ENCODE measurements at places on chromosomes 16 and 17.
A peak's percentile ranks its signal among the peaks of the same experiment; 100 is the strongest.

GRCh38 chr16:11042191-11042590, 97.8 kb downstream of the CLEC16A start:
- no peak for DNase-seq

GRCh38 chr17:80763293-80763867, 218.7 kb downstream of the RPTOR start:
- no peak for DNase-seq

- no peak for DNase-seq
Observed at GRCh38 chr17:8806926-8807550, 7.9 kb upstream of the MFSD6L start.

- DNase-seq: no peak
Observed at GRCh38 chr17:68352041-68352440, 60.7 kb downstream of the ARSG start.

GRCh38 chr16:51419768-51420167, 268.7 kb upstream of the SALL1 start:
- DNase-seq: no peak

- peak; percentile 73 for DNase-seq
Observed at GRCh38 chr17:29089601-29090044, 46.7 kb downstream of the PIPOX start.

- DNase-seq: no peak
Observed at GRCh38 chr16:55015181-55015913, 84.7 kb downstream of the IRX5 start.

DNA sequence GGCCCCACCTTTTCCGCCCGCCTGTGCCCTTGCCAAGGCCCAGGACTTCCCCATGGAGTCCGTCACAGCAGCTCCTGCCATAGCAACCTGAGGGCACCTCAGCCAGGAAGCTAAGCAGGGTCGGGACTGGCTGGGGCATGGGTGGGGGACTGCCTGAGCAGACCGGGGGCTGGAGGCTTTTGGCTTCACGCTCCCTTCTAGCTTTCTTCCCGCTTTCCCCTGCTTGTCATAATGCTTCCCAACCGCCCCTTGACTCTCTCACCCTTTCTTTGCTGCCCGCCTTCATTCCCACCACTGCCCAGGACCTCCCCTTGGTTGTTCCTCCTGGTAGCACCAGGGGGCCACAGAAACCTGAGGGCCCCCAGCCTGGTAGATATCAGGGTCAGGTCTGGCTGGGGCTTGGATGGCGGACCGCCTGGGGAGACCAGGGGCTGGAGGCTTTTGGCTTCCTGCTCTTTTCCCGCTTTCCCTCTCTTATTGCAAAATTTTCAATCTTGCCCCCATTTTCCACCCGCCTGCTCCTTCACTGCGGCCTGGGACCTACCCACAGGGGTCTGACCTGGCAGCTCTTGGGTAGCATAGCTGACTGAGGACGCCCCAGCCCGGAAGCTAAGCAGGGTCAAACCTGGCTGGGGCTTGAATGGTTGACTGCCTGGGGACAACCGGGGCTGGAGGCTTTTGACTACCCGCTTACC, 2287.7 kb downstream of the TP53TG3F start:
- DNase-seq: no peak

GRCh38 chr17:834136-834535, 52.0 kb downstream of the MRM3 start:
- peak; percentile 1 for DNase-seq

- no peak for DNase-seq
Observed at GRCh38 chr16:11320170-11320569, 25.1 kb upstream of the RMI2 start.

GRCh38 chr16:66375451-66375850, 9.0 kb downstream of the CDH5 start:
- DNase-seq: no peak

GRCh38 chr16:14490235-14490634, 139.8 kb downstream of the PARN start:
- DNase-seq: no peak

DNA sequence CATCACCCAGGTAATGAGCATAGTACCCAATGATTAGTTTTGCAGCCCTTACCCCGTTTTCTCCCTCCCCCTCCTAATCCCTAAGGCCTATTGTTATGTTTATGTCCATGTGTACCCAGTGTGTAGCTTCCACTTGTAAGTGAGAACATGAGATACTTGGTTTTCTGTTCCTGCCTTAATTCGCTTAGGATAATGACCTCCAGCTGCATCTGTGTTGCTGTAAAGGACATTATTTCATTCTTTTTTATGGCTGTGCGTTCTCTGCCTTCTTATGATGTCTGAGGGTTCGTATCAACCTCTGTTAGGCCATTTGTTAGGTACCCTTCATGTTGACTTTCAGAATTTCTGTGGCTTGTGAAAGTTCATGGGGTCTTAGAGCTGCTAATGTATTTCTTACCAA, 31.0 kb downstream of the CTCF start:
- DNase-seq: no peak

- DNase-seq: no peak
Observed at GRCh38 chr17:6940186-6940649, 55.6 kb upstream of the ALOX12 start.

- DNase-seq: no peak
Observed at GRCh38 chr17:73267648-73268537, 6.2 kb upstream of the CPSF4L start.

DNA sequence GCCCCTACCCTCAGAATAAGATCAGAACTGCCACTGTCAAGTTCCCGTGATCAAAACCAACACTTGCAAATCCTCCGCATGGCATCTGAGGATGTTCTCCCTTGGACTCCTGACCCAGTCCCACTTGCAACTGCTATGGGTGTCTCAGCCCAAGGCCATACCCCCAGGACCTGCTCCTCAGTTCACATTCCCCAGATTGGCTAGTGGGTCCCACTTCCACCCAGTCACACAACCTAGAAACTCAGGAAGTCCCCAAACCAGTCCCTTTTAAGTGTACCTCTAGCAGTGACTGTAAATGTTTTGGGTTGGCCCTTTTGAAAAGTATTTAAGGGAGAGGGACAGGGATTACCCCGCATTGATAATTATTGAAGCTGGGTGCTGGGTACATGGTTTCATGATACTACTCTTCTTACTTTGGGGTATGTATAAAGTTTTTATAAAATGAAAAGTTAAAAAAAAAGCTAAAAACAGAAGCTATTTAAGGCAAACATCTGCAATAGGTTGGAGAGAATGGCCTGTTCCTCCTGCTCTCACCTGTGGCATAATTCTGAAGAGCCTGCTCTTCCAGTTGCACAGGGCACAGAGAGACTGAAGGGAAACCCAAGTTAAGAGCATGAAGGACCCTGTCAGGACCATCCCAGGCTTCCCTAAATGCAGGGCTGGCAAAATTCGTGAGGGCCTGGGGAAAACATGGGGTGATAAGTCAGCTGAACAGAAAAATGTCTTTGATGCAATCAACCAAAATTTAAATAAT, 42.5 kb downstream of the ERN1 start:
- no peak for DNase-seq

DNA sequence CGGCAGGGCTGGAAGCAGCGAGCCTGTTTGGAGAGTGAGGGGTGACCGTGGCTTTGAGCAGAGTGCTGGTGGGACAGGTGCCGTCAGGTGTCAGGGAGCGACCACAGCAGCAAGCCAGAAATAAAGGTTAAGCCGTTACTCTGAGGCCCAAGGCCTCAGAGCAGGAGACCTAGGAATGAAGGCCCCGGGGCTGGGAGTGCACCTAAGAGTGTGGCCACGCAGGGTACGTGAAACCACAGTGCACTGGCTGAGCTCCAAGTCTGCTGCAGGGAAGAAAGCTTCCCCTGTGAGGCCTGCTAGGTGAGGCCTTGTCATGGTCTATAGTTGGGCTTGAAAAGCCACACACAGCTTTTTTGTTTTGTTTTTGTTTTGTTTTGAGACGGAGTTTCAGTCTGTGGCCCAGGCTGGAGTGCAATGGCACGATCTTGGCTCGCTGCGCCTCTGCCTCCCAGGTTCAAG, 8.7 kb downstream of the CLUAP1 start:
- no peak for DNase-seq

GRCh38 chr17:78131172-78132083, 857 bp downstream of the TMC8 start:
- DNase-seq: no peak

GRCh38 chr17:49299996-49300395, 62.1 kb downstream of the ZNF652 start:
- DNase-seq: no peak

DNA sequence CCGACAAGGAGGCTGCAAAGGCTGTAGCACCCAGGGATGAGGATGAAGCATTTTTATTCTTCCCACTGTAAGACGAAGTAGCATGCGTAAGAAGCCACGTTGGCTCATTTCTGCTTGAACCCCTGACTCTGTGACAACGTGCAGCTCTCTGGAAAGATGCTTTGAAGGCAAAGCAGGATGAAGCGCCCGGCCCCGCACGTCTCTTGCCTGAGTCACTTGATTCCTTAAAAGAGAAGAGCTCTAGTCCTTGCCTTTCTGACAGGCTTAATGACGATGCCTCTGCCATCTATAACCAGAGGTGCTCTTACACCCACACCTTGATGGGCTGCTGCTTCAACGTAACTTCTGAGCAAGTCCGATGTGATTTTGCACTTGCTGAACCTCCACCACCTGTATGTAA, 76.7 kb upstream of the MED9 start:
- no peak for DNase-seq

DNA sequence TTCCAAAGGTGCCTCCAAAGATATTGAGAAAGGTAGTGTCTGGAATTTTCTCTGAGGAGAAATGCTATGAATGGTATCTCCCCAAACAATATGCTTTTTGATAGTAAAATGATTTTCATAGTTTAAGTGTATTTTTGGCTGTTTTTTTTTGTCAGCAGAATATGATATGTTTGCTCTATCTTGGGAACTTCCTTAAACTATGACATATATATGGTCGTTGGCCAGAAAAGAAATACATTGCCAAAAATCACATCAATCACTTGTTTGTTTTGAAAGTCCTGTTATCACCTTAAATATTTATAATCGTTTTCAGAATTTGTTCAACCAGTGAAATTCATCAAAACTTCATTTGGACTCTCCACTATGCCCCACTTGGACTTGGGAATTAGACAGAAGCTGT, 816.9 kb downstream of the CDH11 start:
- no peak for DNase-seq

GRCh38 chr16:1708768-1709180, 2.8 kb downstream of the MAPK8IP3 start:
- no peak for DNase-seq

DNA sequence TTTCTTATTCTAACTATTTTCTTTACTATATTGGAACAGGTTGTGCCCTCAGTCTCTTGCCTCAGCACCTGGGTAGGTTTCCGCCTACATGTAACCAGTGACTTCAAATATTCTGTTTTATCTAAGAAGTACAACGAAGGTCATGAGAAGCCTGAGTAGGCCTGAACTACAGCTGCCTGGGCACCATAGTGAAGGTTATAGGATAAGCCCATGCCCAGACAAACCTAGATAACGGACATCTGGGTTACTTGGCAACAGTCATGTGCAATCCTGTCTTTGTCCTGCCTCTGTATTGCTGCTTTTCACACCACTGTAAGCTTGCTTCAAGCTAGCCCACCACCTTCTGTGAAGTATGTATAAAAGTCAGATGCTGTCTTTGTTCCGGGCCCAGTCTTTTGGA, 25.4 kb upstream of the ARL4D start:
- DNase-seq: no peak

- DNase-seq: no peak
Observed at GRCh38 chr17:21686165-21687015, 5.9 kb upstream of the KCNJ18 start.

DNA sequence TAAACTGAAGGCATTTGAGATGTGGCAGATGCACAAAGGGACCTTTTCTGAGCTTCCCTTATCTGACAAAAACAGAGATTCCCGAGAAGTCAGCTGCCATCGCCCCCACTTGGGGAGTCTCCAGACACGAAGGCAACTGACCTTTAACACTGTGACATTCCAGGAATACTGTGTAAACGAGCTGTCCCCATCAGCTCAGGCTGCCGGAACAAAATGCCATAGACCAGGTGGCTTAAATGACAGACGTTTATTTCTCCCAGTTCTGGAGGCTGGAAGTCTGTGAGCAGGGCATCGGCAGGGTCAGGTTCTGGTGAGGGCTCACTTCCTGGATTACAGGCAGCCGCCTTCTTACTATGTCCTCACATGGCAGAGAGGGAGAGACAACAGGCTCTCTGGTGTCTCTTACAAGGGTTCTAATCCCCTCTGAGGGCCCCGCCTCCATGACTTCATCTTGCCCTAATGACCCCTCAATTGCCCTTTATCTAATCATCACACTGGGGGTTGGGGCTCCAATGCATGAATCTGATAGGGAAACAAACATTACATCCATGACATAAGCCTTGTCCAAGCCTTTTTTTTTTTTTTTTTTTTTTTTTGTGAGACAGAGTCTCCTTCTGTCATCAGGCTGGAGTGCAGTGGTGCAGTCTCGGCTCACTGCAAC, 178.5 kb upstream of the RPL38 start:
- DNase-seq: no peak

DNA sequence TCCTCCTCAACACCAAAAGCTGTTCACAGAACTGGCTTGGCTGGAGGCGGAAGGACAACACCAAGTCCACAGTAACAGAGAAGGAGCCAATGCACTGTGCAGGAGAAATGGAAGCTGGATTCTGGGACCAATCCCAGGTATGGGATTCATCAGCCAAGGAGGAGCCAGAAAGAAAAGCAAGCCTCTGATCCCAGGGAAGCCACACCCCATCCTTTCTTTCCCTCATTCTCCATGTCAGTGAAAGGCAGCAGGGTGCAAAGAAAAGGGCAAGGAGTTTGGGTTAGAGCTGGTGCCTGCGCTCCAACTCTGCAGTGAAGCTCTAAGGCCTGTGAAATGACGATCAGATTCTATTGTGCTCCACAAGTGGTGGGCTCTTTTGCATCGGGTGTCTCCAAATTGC, 11.0 kb downstream of the DCAKD start:
- no peak for DNase-seq

DNA sequence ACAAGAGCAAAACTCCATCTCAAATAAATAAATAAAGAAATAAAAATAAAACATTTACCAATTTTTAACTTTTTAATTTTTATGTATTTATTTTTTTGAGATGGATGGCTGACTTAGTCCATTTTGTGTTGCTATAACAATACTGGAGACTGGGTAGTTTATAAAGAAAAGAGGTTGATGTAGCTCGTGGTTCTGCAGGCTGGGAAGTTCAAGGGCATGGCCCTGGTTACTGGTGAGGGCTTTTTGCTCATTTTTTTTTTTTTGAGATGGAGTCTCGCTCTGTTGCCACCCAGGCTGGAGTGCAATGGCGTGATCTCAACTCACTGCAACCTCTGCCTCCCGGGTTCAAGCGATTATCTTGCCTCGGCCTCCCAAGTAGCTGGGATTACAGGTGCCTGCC, 14.2 kb upstream of the FOXK2 start:
- DNase-seq: no peak

GRCh38 chr17:20184181-20184580, 175.0 kb downstream of the SPECC1 start:
- DNase-seq: no peak

GRCh38 chr17:38418693-38419507, 9.4 kb upstream of the ARHGAP23 start:
- DNase-seq: no peak

GRCh38 chr16:68759062-68759461, 22.0 kb downstream of the CDH1 start:
- DNase-seq: no peak
